ENCODE measurements at places on chromosomes 2 and 18. TPM values are rescaled to one million over a fixed set of nuclear protein-coding genes. Genes with fewer than 3 reads are reported as not detected.

CHST9 gene
- total RNA-seq = not detected

LBX2 gene
- 3.0 TPM for total RNA-seq

RANBP2 gene
- 59.3 TPM for total RNA-seq

MYL12B gene
- total RNA-seq = 473 TPM

TEX44 gene
- not detected for total RNA-seq

LIMS3 gene
- not detected for total RNA-seq

CRYGC gene
- total RNA-seq = not detected

SRD5A2 gene
- total RNA-seq = not detected

ZSWIM2 gene
- total RNA-seq = under 0.01 TPM

REG3A gene
- total RNA-seq = not detected

POTEE gene
- total RNA-seq = not detected

SLC8A1 gene
- total RNA-seq = 109 TPM

ANKRD23 gene
- total RNA-seq = 1.3 TPM

TNS1 gene
- total RNA-seq = 44.4 TPM

MYO5B gene
- under 0.01 TPM for total RNA-seq

LANCL1 gene
- total RNA-seq = 56.1 TPM

TUBB8B gene
- not detected for total RNA-seq

DSG1 gene
- total RNA-seq = not detected

ZFAND2B gene
- total RNA-seq = 40.0 TPM

ITGA4 gene
- total RNA-seq = 57.5 TPM

RUFY4 gene
- total RNA-seq = not detected

TUBA3E gene
- total RNA-seq = not detected

GBX2 gene
- total RNA-seq = not detected

AMER3 gene
- total RNA-seq = not detected

POMC gene
- total RNA-seq = 0.66 TPM

TBR1 gene
- not detected for total RNA-seq

BOLL gene
- not detected for total RNA-seq

Data from fibroblast of lung (primary cell).